Cardiac fibroblast (primary cell): ENCODE measurements at places on chromosomes 6 and 20.

DNA sequence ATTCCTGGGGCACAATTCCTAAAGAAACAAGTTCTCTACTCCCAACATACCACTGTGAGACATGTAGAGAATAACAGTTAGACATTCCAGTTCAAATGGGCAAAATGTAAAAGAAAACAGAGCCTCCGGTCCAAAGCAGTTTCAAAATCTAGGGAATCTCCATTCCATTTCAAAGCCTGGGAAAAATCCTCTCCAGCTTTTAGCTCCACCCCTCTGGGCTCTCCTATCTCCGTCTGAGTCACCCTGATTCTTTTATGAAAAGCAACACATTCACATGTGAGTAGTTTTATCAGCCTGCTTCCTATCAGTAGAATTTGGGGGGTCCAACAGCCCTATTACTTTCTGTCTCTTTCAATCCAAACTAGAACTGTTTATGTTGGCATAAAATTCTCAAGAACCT is 3.7 kb downstream of the CSNK2A1 start:
- DNase-seq: peak; percentile 71

- no peak for DNase-seq
These were observed 41.1 kb downstream of the FOXP4 start for GRCh38 chr6:41587131-41587879.

GRCh38 chr6:157718503-157719187 is 104.4 kb upstream of the SNX9 start:
- DNase-seq: no peak

DNA sequence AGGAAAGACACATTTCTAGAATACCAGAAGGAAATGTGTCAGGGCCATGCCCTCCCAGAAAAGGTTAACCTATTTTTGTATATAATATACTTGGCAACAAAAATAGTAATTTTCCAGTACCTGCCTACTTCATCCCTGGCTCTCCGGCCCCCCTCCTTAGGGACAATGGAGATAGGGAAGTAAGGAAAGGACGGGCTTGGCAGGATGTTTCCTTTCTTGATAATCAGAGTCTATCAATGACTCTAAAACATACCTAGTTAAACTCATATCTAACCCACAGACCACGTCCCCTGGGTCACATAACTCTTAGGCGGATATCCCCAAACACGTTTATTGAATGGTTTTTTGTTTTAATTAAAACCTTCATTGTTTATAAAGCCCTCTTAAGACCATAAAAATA is 11.8 kb downstream of the UQCC2 start:
- no peak for DNase-seq

- DNase-seq: no peak
These were observed 14.1 kb downstream of the C20orf173 start for GRCh38 chr20:35515341-35515740.

DNA sequence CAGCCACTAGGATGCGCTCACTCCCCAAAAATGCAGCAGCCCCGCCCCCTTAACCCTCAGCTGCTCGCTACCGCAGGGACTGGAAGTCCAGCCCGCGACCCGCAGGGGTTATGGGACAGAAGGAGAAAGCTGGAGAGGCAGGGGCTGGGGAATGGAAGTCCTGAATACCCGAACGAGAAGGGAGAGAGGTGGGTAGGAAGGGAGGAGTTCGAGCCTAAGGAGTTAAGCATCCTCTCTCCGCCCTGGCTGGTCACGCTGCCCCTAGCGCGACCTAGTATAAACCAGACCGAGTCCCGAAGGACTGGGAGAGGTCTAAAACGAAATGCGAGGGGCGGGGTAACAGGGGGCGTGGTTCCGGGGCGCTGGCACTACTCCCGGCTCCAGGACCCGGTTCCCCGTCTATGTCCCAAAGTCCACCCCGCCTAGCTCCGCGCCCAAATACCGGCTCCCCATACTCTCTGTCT is 448 bp upstream of the DDAH2 start:
- DNase-seq: peak; percentile 92

DNA sequence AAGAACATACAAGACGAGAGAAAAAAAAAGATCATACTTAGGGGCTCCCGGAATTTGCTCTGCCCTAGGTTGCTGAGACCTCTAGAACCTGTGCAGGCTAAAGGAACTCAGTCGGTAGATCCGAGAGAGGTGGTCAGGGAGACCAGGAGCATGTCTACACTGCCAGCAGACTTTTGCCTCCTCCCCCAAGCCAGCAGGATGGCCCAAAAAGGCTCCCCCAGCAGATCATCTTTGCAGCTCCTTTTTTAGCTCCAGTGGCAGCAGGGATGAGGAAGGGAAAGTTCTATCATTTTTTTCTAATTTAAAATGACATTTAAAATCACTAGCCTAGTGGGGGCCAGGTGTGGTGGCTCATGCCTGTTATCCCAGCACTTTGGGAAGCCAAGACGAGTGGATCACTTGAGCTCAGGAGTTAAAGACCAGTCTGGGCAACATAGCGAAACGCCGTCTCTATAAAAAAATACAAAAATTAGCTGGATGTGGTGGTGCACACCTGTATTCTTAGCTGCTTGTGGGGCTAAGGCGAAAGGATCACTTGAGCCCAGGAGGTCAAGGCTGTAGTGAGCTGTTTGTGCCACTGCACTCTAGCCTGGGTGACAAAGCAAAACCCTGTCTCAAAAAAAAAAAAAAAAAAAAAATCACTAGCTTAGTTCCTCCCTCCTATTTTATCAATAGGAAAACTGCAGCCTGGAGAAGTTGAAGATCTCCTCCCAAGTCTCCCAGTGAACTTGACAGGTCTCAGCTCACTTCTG is 69.3 kb upstream of the MYL9 start:
- no peak for DNase-seq

DNA sequence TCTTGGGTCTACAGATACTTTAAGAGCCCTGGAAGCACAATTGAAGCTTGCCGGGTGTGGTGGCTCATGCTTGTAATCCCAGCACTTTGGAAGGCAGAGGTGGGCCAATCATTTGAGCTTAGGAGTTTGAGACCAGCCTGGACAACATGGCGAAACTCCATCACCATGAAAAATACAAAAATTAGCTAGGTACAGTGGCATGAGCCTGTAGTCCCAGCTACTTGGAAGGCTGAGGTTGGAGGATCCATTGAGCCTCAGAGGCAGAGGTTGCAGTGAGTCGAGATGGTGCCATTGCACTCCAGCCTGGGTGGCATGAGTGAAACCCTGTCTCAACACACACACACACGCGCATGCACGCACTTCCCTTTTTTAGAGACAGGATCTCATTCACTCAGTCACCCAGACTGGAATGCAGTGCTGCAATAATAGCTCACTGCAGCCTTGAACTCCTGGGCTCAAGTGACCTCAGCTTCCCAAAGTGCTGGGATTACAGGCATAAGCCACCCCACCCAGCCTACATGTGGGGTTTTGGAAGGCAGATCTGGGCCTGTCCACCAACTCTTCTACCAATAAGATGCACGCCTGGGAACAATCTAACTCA is 182.5 kb upstream of the JARID2 start:
- peak; percentile 40 for DNase-seq

- no peak for DNase-seq
These were observed 76.7 kb downstream of the CDYL start for GRCh38 chr6:4852938-4853337.

GRCh38 chr6:77361018-77361417 is 102.3 kb downstream of the HTR1B start:
- peak; percentile 9 for DNase-seq

GRCh38 chr6:46130666-46131065 is 877 bp downstream of the ENPP4 start:
- DNase-seq: no peak

- peak; percentile 67 for DNase-seq
These were observed 435 bp downstream of the CENPB start for GRCh38 chr20:3786126-3786484.

DNA sequence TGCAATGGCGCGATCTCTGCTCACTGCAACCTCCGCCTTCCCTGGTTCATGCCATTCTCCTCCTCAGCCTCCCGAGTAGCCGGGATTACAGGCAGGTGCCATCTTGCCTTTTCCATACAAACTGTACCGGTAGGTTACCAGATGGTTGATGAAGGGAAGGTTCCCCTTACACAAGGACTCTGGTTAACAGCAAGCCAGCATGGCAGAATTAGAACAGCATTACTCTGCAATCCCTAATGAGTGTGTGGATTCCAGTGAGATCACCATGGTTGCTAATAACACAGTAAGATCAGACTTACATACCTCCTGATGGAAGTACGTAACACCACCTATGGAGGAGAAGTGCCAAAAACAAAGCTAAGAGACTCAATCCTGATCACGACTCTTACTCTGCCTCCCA is 51.7 kb downstream of the TTI1 start:
- DNase-seq: no peak

DNA sequence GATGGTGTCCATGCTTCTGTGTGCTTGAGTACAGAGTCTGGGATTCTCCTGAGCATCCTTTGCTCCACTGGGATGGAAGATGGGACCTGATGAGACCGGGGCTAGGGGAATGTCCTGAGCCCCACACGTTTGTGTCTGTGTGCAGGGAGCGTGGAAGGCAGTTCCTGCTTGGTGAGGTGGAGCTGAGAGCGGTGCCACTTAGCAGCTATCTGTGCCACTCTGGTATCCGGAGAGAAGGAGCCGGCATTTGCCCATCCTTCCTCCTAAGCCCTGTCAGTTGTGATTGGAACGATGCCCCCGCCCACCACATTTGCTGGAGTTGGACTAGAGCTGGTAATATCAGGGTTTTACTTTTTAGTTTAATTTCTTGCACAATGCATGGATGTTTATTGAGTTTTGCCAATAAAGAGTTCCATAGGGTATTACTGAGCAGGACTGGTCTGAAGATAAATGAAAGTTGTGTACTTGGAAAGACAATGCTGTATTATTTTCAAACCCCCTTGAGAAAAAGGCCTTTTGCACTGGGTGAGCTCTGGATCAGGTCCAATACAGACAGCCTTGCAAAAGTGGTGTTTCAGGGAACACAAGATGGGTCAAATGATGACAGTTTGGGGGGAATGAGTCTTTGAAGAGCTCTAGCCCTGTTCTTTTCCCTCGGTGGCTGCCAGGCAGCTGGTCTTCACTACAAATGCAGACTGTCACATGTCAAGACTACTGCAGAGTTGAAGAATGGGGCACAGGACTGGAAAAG is 130.8 kb downstream of the SYCP2 start:
- no peak for DNase-seq

GRCh38 chr6:26445934-26446667 is 5.8 kb downstream of the BTN3A3 start:
- DNase-seq: no peak

- DNase-seq: peak; percentile 36
These were observed 55.8 kb upstream of the HIVEP2 start for GRCh38 chr6:143000811-143001210.

- DNase-seq: peak; percentile 89
These were observed 132.8 kb downstream of the CDK19 start for GRCh38 chr6:110682460-110682853.
